ENCODE measurements at places on chromosomes 13 and 19.

DNA sequence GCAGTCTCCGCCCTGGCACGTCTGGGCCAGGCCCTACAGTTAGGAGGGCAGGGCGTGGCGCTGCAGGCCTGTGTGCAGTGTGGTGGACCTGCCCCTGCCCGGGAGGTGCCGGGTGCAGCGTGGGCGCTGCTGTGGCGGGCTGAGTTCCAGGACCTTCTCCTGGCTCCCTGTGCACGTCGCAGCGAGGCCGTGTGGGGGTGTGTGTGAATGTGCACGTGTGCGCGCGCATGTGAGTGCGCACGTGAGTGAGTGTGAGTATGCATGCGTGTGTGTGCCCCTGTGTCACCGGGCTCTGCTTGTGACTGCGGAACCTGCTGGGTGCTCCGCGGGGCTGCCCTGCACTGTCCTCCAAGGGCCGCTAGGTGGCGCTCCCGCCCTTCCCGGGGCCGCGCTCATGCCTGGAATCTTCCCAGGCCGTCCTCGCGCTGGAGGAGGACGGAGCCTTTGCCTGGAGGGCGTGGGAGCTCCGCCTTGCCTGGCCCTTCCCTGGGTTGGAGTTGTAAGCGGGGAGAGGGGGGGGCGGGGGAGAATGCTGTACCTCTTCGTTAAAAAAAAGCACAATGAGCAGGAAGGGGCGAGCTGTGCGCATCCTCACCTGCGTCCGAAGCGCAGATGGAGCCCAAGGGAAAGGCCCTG is 79.3 kb downstream of the KDM4B start:
- DNase-seq = peak; percentile 87

DNA sequence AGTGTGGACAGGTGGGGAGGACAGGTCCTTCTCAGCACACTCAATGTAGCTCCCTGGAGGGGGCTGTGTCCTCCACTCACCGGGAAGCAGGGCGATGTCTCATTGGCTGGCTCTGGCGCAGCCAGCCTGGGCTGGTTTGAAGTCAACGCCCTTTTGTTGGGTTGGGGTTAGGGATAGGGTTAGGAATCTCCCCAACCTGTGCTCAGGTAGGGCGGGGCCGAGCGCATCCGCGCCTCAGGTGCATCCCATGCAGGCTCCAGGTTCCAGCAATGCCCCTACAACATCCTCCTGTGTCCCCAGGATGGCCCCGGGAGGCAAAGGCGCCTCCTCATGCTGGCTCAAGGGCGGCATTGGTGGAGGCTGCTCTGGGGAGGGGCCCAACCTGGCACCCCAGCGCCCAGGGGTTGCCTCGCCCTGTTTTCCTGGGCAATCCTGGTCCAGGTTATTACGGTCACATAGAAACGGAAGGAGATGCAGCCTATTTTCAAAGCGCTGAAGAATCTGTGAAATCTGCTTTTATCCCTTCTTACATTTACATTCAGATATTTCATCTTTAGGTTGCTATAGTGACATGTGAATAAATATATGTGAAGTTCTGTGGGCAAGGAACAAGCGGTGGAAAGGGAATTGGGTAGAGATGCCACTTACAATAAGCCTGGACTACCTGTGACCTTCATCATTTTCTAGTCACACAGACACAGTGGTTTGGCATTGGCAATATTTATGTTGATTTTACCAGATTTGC is 74.3 kb downstream of the TM9SF2 start:
- no peak for DNase-seq

DNA sequence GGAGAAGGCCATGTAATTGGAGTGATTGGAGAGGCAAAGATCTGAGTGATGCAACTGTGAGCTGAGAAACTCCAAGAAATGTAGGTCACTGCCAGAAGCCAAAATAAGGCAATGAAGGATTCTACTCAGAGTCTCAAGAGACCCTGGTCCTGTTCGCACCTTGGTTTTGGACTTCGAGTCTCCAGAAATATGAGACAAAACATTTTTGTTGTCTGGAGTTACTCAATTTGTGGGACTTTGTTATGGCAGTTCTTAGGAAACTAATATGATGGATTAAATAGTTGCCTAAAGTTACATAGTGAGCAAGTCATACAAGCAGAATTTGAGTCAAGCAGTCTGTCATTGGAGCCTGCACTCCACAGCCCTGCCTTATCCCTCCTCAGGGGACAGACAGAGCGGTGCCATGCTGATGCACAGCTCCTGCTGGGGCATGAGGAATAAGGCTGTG is 104.2 kb downstream of the ITGBL1 start:
- no peak for DNase-seq

DNA sequence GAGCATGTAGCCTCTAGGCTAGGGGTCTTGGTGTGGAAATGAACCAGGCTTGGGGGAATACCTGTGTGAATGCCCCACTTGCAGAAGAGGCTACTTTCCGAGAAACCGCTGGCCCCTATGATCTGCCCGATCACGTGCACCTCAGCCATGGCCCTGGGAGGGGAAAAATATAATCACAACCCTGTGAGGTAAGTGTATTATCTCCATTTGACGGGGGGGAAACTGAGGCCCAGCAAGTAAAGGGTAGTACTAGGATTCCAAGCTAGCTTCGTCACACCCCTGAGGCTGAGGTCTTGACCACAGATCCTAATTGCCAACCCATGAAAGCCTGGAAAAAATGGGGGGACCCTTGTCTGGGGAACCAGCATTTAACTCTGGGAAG is 587 bp downstream of the B9D2 start:
- no peak for DNase-seq

DNA sequence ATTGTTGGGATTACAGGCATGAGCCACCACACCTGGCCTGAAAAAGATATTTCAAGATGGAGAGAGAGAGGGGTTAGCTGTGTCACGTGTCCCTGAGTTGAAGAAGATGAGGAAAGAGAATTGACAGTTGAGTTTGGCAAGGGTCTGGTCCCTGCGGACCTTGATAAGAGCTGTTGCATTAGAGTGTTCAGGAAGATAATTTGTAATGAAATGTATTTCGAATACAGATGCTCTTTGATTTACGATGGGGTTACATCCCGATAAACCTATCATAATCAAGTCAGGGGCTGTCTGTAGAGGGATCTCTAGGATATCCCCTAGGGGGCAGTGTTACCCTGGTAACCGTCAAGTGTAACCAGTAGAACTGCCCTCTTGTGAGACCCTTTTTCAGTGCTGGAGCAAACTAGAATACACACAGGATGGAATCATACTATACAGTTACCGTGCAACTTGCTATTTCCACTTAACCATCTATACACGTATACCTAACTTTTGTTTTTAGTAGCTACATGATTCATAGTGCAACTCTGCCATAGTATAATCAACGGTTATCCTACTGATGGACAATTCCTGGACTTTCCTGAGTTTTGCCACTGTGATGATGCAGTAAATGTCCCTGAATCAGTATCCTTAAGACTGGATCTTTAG is 1.5 kb upstream of the ELOF1 start:
- no peak for DNase-seq

DNA sequence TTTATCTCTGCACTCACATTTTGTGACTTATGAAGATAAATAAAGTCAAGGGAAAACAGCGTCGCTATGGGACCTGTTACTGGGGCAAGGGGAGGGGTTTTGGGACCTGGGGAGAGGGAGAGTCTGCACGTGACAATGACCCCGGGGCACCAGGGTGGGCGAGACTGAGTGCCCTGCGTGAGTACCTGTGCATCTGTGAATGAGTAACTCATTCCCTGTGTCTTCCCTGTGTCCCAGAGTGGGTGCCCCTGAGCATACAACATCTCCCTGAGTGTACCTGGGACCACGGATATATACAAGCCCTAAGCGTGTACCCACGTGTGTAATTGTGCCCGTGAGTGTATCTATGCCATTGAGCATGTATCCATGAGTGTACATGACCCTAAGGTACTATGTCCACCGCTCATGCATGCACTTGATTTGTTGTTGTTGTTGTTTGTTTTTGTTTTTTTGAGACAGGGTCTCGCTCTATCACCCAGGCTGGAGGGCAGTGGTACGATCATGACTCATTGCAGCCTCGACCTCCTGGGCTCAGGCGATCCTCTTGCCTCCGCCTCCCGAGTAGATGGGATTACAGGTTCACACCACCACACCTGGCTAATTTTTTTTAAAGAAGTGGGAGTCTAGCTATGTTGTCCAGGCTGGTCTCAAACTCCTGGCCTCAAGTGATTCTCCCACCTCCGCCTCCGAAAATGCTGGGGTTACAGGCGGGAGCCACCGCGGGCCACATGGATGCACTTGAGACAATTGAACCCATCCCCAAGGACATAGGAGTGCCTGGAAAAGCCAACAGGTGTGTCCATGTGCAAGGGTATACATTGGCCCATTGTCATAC is 645 bp upstream of the TRAPPC5 start:
- DNase-seq = no peak

Data from left ventricle myocardium superior (tissue), 1 donor.